GM23338 (cell line): ENCODE measurements at places on chromosomes 3 and 15.

GRCh38 chr3:133237380-133237779 lies 162.5 kb upstream of the BFSP2 start:
- no peak for DNase-seq

DNA sequence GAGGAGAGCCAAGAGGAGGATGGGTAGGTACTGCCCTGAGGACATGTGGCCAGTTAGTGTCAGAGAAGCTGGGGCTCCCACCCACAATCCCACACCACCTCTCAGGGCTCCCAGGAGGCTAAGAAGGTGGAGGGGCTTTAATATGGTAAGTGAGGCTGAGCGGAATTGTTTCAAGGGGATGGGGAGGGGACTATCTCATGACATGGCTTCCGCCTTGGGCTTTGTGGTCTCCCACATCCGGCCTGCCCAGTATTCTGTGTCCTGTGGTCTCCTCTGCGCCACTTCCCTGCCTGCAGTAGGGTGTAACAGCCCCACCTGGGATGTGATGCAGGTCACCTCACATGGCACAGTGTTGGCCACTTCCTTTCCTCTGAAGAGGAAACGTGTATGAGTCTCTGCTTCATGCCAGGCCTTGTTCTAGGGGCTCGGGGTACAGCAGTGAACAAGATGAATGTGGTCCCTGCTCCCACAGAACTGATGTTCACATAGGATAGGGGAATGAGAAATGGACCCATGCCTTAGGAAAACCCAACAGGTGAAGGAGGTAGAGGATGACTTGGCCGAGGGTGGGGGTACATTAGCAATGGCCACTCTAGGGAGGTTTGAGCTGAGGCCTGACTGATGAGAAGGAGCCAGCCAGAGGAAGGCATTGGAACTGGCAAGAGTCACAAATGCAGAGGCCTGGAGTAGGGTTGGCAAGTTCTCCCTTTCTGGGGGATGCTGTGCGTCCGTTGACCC lies 3.2 kb downstream of the NEIL1 start:
- no peak for DNase-seq

GRCh38 chr15:63401078-63401477 lies 19.4 kb upstream of the CA12 start:
- DNase-seq, result no peak

GRCh38 chr15:56992725-56993124 lies 74.3 kb downstream of the TCF12 start:
- no peak for DNase-seq

- DNase-seq, result peak; percentile 93
Observed at GRCh38 chr3:115698851-115699591, 75.7 kb downstream of the GAP43 start.

GRCh38 chr3:143750841-143751240 lies 97.4 kb downstream of the SLC9A9 start:
- no peak for DNase-seq

DNA sequence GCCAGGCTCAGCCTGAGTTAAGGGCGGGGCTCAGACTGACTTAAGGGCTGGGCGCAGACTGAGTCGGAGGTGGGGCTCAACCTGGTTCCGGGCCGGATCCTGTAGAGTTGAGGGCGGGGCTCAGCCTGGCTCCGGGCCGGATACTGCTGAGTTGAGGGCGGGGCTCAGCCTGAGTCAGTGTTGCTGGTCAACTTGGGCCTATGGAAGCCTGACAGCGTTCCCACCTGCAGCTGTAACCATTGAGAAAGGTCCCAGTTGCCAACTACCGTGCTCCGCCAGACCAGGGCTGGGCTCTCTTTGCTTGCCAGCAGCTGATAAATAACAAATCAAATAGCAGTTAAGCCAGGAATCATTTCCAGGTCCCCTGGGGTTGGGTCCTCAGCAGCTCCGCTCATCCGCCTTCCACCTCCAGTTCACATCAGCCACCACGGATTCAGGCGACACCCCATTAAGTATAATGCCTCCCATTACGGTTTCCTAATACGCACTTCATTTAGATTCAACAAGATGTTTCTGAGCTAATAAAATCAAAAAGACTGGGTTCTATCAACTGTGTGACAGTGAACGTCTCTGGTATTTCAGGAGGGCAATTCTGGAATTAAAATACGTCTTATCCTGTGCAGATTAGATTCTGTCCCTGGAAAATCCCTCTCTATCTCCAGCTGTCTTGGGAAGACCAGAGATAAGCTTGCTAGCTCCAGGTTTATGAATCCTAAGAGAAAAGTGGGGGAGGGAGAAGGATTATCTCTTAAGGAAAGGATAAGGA lies 7.3 kb downstream of the GRIP2 start:
- peak; percentile 98 for DNase-seq
